ELR (cell line): ENCODE measurements at places on chromosomes 4 and X.
A peak's percentile ranks its signal among the peaks of the same experiment; 100 is the strongest.

DNA sequence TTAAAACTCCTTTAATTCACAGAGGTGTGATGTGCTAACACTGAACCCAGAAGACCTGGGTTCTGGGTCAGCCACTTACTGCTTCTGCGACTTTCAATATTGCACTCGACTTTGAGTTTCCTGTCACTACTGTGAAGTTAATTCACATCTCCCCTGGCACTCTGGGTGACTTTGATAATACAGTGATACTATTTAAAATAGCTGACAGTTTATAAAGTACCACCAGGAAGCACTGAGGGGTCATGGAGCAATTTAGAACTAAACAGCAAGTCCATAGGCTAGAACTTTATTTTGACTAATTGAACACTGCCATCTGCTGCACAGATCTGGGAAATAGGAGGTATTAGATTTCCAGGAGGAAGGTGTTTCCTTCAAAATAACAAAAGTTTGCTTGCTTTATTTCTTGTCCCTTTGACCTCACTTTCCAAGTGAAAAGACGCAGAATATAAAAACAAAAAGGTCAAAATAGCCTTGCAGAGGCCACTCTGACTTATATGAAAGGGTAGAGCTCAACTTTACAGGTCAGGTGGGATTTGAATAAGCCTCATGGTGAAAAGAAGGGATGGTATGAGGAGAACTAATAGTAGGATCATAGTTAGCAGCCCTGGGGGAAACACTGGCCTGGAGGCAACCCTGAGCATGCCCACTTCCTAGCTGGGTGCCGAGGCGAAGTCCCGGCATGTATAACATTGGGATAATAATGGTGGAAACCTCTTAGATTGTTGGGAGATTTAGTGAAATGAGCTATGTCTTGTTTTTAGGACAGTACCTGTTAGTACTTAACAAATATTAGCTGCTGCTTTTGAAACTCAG is 53.4 kb downstream of the ZNF518B start:
- DNase-seq, result peak; percentile 49

- DNase-seq, result no peak
Measured at GRCh38 chr4:168488869-168489274, 8.0 kb upstream of the PALLD start.

DNA sequence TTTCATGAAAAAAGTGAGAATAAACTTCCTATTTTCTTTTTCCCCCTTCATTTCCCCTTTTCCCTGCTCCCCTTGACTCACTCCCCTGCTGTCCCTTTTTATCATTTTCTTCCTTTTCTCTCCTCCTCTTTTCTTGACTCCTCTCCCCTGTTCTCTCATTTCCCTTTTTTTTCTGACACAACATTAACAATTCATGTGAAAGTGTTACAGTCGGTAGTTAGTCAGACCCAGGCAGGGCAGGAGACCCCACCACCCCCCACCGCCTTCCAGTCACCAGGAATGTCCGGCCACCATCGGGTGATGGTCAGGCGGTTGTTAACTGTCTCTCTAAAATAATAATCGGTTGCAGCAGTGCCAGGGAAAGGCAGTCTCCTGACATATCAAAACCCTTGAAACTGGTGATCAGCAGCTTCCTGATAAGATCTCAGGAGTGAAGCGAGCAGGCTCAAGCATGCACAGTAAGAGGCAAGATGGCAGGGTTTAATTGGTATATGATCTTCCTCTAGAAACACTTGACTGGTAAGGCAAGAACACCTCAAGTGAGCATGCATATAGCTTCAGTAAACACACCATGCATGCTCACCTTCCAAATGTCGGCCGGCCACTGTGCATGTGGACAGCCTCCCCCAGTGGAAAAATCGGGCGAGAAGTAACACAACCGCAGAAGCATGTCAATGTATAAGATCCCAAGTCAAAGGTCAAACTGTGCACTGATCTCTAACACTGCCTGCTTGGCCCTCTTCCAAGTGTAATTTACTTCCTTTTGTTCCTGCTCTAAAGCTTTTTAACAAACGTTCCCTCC is 191.4 kb downstream of the NDST4 start:
- no peak for DNase-seq

DNA sequence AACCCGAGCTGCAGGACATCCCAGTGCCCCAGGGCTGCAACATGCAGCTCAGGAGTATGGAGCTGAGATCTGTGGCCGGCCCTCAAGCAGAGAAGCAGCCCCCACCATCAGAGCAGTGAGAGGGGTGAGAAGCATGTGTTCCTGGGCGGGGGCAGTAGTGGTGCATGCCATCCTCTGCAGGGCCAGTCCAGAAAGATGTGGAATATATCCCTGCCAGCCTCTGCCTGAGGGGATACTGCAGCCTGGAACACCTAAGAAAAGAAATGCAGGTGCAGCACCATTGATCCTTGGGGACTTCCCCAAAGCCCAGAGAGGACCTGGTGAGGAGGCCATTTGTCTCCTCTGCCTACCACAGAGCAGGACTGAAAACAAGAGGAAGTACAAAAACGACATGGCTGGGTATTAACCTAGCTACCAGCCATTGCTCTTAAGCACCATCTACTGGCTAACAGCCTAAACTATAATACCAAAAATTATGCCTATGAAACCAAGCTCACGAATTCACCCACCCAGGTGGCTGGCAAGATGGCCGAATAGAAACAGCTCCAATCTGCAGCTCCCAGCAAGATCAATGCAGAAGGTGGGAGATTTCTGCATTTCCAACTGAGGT is 158.8 kb downstream of the ADGRA3 start:
- peak; percentile 35 for DNase-seq

DNA sequence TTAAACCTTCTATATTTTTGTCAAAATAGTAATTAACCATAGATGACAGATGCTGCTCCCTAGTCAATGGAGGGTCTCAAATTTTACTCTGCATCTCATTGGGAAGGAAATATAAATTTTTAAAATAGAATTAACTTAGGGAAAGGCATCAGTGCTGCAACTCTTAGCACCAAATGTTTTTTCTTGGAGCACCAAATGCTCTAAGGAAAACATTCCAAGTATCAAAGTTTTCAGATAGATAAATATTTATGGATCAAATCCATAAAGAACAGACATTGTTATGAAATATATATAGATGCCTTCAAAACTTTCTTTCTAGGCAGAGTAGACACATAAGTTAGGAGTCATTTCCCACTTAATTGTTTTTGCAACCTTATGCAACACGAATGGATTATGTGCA is 168.7 kb downstream of the ANTXR2 start:
- DNase-seq, result no peak

DNA sequence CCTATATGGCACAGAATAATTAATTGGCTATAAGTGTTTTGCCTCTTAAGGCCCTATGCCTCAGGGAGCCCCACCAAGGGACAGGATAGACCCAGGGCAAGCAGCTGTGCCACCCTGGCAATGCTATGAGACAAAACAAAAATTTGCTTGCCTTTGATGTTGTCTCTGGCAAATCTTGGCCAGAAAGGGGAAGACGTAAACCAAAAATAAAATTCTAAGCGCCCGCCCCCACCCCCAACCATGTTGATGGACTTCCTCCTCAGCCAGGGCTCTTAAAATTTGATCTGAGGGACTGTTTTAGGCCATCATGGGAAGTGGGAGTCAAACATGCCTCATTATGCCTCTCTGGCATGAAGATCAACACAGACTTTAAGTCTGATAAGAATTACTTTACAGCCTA is 130.5 kb upstream of the APOOL start:
- DNase-seq, result no peak

DNA sequence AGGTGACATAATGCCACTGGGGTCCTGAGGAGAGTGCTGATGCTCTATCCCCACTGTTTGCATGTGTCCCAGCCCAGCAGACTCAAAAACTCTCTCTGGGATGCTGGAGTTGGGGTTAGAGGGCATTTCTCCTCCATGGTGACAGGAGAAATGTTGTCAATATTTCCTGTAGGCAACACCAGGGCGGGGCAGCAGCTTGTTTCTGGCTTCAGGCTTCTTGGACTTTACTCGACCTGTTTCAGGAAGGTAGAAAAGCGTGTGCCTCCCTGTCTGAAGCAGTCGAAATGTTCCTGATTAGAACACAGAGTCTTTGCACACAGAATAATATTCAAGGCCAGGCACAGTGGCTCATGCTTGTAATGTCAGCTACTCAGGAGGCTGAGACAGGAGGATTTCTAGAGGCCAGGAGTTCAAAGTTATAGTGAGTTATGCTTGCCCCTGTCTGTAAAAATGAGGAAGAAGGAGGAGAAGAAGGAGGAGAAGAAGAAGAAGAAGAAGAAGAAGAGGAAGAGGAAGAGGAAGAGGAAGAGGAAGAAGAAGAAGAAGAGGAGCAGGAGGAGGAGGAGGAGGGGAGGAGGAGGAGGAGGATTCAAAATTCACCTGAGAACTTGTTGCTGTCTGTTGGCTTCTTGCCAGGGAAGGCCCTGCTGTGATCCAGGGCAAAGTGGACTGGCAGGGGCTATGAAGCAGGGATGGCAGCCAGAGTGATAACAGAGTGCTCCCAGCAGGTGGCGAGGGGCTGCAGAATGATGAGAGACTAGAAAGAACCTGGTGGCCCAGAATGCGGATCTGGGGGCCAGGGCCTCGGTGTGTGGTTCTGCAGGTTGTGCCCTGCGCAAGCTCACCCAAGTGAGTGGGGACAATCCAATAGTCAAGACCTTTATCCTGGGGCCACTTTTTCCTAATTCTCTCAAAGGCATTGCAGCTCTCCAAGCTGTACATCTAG is 82.9 kb downstream of the RTL5 start:
- peak; percentile 7 for DNase-seq

DNA sequence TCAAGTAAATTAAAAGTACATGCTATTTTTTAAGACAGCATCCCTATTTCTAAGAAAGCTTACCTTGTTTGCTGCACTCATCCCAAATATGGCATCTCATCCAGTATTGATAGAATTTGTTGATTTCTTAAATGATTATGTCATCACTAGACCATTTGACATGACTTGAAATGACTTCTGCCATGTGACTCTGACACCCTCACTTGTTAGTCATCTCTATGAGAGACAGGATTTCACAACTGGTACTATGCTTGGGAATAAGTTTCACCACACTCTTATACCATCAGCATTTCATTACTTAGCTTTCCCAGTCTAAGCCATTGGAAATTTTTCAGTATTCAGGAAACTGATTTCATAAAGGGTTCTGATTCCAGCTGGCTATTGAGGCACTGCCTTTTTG is 55.3 kb downstream of the TMPRSS11F start:
- peak; percentile 28 for DNase-seq

DNA sequence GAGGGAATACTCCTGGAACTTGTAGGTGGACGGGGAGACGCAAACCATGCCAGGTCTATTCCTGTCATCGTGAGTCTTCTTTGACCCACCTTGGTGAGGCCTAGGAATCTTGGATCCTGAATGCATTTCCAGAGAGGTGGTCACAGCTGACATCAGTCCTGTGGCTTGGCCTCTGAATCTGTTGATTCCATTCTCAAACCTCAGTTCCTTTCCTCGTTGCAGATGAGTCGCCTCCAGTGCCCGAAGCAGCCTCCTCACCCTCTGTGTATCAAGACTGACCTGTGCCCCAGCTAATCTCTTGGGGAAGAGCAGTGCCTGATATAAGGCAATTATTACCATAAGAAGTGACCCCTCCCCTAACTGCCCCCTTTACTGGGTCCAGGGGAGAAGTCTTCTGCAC is 118.1 kb downstream of the SMIM20 start:
- DNase-seq, result peak; percentile 72

GRCh38 chr4:157886645-157887044 is 286.2 kb downstream of the GASK1B start:
- no peak for DNase-seq

- no peak for DNase-seq
Measured at GRCh38 chrX:115525486-115525885, 35.5 kb upstream of the PLS3 start.

- no peak for DNase-seq
Measured at GRCh38 chr4:185749858-185750257, 62.1 kb downstream of the SORBS2 start.

DNA sequence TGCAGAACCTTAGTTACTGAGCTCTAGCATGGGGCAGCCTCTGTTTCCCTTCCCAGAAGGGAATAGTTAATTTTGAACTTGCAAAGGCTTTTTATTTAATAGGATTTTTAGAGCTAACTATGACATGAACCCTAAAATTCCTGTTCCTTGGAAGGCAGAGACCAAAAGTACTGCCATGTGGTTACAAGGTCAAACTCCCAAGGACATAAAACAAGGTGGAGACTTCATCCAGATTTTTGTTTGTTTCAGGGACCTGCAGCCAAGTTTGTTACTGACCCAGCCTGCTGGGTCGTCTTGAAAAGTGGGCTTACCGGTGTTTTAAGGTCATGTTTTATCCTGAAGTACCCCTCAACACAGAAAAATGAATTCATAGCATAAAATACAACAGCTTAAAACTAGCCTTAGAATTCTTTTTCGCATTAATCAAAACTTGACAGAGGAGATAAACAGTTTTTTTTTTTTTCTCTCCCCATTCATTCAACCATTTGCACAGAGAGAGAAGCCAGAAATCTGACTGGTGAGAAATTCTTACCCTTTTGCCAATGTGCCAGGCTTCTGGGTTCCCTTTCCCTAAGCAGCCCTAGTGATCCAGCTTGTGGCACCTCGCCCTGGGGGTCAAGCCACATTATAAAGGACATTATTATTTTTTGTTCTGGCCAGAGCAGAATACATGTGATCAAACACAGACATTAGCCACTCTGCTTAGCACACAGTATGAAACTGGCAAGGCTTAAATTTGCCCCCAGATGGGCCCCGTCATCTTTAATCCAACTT is 21.5 kb upstream of the GRPEL1 start:
- no peak for DNase-seq

GRCh38 chrX:31057291-31057690 is 14.6 kb downstream of the FTHL17 start:
- no peak for DNase-seq

DNA sequence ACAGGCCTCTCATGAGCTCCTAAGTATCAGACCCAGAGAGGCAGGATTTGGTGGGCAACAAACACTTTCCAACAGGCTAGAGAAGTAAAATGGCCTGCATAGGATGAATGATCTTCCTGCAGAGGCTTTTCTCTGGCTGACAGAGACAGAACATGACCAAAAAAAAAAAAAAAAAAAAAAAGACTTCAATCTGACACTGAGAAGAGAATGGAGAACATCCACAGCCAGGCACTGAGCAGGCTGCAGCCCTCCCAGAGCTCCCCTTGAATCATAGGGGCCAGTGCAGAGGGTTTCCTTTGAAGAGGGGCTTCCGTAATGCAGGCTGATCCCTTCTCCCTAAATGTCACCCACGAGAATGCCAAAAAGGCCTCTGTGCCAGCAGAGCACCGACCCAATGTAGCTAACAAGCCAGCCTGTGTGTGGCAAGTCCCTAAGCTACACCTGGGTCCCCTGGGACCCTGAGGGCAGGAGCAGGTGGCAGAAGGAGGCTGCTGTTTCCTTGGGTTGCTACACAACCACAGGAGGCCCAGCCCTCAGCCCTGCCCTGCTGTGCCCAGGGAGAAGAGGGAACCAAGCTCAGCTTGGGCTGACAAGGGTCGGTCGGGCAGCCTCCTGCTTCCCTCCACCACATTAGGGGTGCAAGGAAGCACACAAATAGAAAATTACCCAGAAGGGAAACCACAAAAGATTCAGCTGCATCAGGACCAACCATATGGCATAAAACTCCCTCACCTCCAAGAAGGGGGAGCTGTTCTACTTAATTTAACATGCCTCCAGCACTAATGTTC is 55.6 kb downstream of the MAP7D2 start:
- no peak for DNase-seq
